Forelimb muscle (tissue), 1 donor: ENCODE measurements at places on chromosomes 16 and 17. TPM values are rescaled to one million over a fixed set of nuclear protein-coding genes. Genes with fewer than 3 reads are reported as not detected.

CRISPLD2 gene
- polyA plus RNA-seq = 6.0 TPM

DNA sequence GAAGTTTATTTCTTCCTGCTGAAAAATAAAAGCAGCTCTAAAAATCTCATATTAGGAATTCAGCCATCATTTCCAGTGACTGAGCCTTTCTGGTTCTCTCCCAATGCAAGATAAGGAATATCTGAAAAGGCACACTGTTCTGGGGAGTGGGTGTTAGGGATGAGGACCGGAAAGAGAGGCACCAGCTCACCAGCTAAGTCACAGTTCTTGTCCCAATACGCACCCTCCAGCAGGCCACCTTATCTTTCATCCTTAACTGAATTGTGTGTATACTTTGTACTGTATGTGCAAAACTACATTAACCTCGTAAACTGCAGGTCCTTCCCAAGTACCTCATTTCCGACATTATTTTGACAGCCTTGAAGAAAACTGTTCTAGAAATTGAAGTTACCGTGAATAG, 11.0 kb downstream of the AMFR start:
- no peak for DNase-seq

GRCh38 chr16:73526011-73526804, 478.3 kb upstream of the ZFHX3 start:
- DNase-seq = no peak

KIF18B gene
- 7.7 TPM for polyA plus RNA-seq

GRCh38 chr17:46194393-46195216, 1.4 kb upstream of the KANSL1 start:
- DNase-seq = peak; percentile 35

- no peak for DNase-seq
Measured at GRCh38 chr17:14321476-14321949, 20.6 kb downstream of the HS3ST3B1 start.

DNA sequence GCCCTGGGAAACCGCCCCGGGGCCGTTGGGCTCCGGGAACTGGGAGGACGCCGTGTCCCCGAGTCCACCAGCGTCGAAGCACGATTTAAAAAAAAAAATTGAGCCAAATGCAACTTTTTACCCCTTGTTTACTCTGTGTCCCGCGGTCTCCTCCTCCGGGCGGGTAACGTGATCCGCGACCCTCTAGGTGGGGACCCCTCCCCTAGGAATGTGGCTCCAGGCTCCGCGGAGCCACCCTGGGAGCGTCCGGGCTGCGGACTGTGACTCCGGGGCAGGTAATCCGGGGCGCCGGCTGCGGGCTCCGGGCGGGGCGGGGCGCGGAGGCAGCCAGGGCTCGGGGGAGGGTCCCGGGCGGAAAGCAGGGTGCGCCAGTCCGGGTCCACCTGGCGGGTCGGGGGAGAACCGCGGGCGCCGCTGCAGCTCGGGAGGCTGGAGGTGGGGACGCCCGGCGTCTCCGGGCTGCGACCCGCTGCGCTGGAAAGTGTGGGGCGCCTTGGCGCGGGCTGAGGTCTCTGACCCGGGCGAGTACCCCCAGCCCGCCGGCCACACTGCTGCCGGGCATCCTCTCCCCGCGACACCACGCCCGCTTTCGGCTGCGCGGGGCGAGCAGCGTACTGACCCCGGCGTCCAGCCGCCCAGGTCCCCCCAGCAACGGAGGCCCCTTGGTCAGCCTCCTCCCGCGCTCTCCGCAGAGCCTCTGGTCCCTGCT, 852 bp upstream of the HELZ start:
- no peak for DNase-seq
